ENCODE measurements at places on chromosomes 1 and 21.

DNA sequence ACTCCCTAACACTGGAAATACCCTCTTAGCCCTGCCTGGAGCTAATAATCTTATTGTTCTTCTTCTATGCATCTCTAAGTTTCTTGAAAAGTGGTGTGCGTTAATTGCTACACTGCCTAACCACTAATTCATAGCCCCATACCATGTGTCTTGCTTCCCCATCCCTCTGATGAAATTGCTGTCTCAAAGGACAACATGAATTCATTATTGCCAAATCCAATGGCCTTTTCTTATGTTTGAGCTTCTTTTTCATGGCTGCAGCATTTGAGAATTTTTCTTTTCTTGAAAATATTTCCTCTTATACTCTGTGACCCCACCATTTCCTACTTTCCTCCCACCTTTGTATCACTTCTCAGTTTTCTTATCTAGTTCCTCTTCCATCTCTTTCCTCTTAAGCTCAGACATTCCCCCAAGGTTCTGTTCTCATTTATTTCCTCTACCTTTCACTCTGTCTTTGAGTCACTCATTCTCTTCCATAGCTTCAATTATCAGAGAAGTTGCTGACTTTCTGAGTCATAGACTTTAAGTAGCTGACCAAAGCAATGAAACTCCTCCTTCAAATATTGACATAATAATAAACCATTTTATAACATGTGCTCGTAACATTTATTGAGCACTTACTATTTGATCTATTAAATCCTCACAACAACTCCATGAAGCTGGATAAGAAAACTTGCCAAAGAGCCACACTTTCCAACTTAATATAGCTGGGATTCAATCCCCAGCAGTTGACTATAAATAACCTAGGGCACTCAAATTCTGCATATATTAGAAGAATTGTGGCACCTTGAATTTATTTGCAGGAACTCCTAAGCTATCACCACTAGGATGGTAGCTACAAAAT lies 35.5 kb upstream of the ATP6V1G3 start:
- DNase-seq, result no peak

GRCh38 chr1:83909687-83910086 lies 89.2 kb downstream of the TTLL7 start:
- no peak for DNase-seq

DNA sequence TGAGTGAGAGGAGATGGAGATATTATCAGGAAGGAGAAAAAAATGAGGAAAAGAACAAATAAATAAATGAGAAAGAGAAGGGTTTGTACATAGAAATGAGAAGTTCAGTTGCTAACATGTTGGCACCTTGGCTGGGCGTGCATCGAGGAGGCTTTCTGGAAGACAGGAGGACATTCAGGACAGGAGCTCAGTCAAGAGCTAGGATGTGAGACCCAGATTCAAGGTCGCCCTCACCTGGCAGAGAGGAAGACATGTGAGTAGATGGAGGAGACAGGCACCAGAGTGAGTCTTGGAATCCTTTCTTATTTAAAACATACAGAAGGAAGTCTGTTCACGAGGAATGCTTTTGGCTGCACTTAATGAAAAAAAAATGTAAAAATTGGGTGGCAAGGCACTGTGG lies 640.9 kb downstream of the NPHP4 start:
- no peak for DNase-seq

DNA sequence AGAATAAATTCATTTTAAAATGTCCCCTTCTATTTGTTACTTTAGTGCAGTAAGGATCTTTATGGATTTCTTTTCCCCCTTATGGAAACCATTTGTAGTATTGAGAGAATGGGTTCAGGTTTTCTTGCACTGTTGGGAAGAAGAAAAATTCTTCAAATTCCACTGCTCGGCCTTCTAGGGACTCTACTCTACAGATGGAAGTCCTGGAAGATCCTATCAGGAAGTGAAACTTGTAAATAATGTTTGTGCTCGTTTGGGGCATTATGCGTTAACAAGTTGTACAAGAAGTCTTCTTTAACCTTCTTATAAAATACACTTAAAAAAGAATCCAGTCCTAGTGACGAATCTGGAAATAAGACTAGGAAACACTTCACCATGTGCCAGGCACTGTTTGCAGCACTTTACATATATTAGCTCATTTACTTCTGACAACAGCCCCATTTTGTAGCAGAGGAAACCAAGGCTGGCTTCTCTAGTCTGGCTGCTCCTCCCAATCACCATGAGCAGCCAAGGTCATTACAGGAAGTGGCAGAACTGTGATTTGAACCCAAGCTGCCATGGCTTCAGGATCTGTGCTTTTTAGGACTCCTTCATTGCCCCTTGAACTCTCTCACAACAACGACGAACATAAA lies 11.8 kb downstream of the LRRC8D start:
- DNase-seq, result no peak

GRCh38 chr1:19675797-19676196 lies 11.1 kb downstream of the HTR6 start:
- DNase-seq, result no peak

GRCh38 chr1:172955161-172955815 lies 95.5 kb downstream of the TNFSF18 start:
- no peak for DNase-seq

- DNase-seq, result no peak
These were observed 491.3 kb upstream of the VAMP3 start for GRCh38 chr1:7279769-7280168.

DNA sequence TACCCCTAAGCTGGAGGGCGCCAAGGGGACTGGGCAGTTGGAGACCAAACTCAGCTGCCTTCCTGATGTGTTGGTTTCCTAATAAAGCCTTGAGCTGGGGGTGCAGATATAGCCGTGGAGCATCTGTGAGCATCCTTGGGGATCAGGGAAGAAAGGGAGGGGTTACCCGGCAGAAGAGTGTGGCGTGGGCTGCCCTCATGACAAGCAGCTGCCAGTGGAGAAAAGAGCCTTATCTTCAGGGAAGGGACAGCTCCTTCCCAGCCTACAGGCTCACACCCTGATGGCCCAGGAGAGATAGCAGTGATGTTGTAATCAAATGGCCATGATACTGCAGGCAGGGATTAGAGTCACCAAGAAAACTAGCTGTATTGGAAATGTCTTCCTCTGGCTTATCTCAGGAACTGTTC lies 10.8 kb upstream of the NFASC start:
- no peak for DNase-seq

DNA sequence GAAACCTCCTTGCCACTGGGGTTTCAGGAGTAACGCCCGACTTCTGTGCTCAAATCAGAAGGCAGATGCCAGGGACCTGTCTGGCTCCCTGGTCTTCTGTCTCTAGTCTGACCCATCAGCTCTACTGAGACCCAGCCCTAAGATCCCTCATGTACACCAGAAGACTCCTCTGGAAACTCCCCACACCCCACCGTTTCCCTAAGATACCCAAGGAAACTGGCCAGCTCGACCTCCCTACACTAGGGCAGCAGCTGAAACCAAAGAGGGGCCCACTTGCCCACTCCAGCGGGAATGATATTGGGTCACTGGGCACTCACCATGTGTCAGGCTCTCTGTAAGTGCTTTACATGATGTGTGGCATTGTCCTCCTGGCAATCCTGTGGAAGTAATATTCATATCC lies 469 bp upstream of the S100A16 start:
- no peak for DNase-seq

DNA sequence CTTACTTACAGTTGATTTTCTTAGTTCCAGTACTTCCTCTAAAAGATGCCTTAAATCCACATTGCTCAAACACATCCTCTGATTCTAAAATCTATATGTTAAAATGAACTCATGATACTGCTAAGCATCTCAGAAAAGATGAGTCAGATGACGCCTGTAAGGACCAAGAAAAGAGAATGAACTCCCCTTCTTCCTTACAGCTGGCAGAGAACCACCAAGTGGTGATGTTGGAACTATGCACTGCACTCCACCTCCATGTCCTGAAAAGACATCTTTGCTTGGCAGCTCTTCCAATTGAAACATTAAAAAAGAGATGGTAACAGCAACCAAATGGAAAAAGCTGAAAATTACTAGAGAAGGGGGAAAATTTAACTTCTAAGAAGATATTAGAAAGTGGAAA lies 648.8 kb downstream of the PTPRC start:
- DNase-seq, result no peak

- no peak for DNase-seq
These were observed 829 bp downstream of the PEA15 start for GRCh38 chr1:160206036-160206389.

- DNase-seq, result no peak
These were observed 5.3 kb upstream of the DPYD start for GRCh38 chr1:97926017-97926708.

GRCh38 chr1:57431400-57431799 lies 7.5 kb upstream of the DAB1 start:
- no peak for DNase-seq

DNA sequence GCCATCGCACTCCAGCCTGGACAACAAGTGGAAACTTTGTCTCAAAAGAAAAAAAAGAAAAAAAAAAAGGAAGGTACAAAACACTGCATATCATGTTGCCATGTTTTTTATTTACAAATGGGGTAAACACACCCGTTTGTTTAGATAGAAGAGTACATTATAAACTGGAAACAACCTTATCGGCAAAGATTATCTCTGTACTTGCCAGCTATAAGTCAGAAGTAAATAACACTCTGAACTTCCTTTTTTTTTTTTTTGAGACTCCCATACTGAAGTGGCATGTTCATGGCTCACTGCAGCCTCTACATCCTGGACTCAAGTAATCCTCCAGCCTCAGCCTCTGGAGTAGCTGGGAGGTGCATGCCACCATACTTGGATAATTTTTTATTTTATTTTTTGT lies 21.9 kb downstream of the USP48 start:
- DNase-seq, result no peak

DNA sequence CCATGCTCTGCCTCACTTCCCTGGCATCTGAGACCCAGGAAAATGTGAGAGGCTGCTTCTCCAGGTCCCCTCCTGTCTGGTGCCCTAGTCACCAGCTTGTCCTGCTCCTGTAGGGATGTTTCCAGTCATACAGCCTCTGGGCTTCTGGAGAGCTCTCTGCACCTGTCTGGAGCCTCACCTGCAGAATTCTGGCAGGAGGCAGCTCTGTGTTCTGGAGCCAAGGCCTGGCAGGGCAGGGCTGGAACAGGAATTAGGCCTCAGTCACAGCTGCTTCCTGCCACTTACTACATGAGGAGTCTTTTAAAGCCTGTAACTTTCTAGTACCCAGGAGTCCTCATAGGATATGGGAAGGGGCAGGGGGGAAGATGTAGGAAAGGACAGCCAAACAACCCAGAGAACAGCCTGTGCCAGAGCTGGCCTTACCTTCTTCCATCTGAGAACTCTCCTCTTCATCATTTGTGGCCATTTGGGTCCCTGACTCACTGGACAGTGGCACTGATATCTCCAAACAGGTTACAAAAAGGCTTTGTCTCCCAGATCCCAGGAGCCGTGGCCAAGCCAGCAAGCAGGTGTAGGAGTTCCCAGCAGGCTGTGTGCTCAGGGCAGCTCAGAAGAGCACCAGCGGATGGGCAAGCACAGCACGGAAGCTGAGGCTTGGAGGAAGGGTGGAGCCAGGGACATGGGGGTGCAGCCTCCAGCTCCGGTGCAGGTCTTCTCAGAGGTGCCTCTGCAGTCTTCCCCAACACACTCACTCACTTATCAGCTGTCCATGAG lies 31.4 kb upstream of the ARTN start:
- no peak for DNase-seq

DNA sequence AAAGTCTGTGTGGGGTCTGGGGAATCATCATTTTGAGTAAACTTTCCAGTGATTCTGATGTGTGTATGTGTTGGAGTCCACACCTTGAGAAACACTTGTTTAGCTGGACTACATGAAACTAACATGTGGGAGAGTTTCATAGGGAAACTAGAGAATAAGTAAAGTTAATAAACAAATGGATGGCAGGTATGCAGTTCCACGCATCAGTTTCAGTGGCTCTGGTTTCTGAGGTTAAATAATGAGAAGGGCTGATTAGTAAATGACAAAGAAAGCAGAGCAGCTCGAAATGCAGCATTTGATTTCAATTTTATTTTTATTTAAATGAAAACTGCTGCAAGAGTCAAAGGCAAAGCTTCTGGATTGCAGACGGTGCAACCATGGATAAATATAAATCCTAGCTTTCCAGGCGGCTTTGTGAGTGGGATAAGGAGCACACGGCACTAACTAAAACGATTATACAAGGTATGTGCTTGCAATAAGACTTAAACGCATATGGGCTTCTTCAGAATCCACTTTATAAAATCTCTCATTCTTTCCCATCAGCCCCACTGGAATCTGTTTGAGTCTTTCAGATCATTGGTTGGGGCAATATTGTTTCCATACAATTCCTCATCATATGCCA lies 310.7 kb downstream of the PLPP3 start:
- no peak for DNase-seq

- no peak for DNase-seq
These were observed 7.7 kb downstream of the SFPQ start for GRCh38 chr1:35185200-35185599.

DNA sequence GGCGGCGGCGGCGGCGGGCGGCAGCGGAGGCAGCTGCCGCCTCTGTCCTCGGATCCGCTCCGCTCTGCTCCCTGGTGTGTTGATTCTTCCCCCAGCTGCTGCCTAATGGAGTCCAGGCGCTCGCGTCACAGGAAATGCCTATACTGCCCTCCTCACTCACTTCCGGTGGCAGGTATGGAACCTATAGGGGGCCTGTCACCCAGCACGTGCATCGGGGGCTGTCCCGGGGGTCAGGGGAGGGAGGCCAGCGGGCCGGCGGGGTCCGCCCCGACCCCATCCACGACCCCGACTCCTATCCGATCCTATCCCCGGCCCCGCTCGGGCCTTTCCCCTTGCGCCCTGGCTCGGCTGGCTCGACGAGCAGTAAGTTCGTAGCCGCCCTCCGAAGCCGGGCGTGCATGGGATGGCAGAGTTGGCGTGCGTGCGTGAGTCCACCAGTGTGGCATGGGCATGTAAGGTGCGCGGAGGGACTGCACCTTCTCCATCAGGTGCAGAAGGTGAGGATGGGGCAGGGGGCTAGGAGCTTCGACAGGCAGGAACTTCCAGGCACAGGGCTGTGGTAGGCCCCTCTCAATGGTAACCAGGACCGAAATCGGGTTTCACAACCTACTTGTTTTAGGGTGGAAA lies at the start of gene WDR26:
Gene WDR26 (minus strand): TSS at position 107 of the 627 bp plus-strand sequence.
- DNase-seq, result peak; percentile 84

- no peak for DNase-seq
These were observed at the start of gene MAP3K21 for GRCh38 chr1:233327651-233328141. Gene MAP3K21, plus strand, starts transcription at chr1:233327724. Its CDS starts 305 bp downstream, at chr1:233328029.

GRCh38 chr1:231420299-231420958 lies 1.7 kb downstream of the EGLN1 start:
- DNase-seq, result no peak

- no peak for DNase-seq
These were observed 1.1 kb downstream of the RNF187 start for GRCh38 chr1:228488125-228488817.

DNA sequence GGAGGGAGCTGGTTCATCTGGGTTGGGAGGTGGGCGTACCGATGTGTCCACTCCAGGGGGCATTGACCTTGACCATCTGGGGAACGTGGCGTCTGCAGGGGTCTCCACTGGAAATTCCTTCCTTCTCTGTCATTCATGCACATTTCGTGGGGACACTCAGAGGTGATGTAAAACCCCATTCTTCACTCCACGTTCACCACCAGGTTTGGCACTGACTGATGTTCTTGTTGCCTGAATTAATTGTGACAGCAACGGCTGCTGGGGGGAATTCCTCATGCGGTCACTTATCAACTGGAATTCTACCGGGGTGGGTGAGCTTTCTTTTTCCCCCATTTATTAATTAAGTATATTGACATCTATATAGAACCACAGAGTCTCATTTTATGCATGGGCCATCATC lies 18.1 kb upstream of the POFUT2 start:
- no peak for DNase-seq

- no peak for DNase-seq
These were observed 6.4 kb downstream of the CLCA2 start for GRCh38 chr1:86430376-86430775.

Data from NCI-H1048 (cell line).